ENCODE measurements at places on chromosomes 4 and X.

GRCh38 chrX:106302304-106302703 lies 134.2 kb downstream of the PWWP3B start:
- no peak for DNase-seq

DNA sequence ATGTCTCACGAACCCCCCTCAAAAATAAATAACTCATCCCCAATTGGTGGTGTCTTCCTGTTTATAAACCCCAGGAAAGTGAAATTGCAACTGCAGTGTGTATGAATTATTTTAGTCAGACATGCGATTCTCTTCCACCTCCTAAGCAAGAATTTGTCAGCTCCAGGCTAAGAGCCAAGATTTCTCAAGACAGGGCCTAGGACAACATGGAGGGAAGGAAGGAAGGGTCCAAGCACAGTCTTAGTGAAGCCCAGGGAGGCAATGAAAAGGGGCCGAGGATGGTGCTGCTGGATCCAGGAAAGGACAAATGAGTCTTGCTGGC lies 20.0 kb downstream of the SH3KBP1 start:
- no peak for DNase-seq

GRCh38 chr4:165325732-165326512 lies 1.5 kb upstream of the MSMO1 start:
- no peak for DNase-seq

GRCh38 chr4:71185037-71185436 lies 153.8 kb upstream of the SLC4A4 start:
- no peak for DNase-seq

GRCh38 chrX:112636288-112636687 lies 43.5 kb downstream of the LHFPL1 start:
- no peak for DNase-seq

DNA sequence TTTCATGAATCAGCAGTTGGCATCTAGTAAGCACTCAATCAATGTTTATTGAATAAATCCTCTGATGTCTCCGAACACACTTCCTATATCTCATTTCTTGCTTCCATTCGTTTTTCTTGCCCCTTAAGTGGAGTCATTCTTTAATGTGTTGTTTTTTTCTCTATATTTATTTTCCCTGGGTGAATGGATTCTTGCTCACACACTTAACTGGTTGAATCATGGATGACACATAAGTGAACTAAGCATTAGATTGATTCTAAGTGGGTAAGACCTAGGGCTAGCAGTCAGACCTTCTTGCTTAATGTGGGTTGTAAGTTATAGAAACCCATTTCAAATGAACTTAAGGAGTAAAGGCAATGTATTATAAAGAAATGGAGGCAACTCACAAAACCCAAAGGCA lies 111.1 kb downstream of the RTL3 start:
- no peak for DNase-seq

DNA sequence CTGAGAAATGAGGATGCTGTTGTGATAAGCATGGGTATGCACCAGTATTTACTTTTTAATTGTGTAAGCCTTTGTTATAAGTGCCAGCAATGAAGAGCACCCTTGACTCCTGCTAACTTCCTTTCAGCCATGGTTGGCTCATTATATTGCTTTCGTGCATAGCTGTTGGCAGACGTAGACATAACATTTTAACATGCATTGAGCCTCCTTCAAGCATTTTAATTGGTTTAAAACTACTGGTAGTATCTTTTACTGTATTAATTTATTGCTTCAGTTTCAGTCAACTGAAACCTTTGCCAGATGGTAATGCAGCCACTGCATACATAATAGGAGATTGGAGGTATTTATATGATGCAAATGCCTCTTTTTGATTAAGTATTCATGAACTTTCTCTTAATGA lies 1285.4 kb downstream of the PCDH18 start:
- no peak for DNase-seq

DNA sequence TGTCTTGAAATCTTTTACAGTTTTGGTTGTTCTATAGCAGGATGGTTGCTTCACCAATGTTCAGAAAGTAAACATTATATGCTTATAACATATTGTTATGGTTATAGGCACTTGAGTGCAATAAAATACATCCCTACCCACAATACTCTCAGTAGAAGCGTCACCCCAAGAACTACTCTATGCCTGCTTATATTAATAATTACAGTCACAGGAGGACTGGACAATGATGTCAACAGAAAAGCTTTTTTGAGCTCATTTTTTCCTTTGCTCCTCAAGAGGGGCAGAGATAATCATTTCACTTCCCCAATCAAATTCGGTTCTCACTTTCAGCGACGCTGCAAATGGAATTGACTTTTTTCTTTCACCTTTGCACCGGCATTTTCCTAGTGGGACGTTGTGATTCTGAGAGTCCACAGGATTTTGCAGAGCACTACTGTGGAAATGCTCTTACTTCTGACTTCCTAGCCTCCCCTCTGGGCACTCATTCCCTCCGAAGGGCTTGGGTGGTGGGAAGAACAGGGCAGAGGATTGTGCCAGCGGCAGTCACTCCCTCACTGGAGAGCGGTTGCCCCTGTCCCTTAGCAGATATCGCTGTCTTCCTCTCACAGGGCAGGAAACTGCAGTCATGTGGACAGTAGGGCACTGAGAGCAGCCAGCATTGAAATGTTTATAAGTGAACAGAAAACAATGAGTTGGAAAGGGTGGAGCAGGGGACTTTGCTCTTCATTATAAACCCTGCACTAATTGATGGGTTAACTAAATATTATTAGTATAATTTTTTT lies 24.9 kb upstream of the SGMS2 start:
- no peak for DNase-seq

GRCh38 chr4:15729910-15730533 lies 27.2 kb downstream of the BST1 start:
- no peak for DNase-seq

DNA sequence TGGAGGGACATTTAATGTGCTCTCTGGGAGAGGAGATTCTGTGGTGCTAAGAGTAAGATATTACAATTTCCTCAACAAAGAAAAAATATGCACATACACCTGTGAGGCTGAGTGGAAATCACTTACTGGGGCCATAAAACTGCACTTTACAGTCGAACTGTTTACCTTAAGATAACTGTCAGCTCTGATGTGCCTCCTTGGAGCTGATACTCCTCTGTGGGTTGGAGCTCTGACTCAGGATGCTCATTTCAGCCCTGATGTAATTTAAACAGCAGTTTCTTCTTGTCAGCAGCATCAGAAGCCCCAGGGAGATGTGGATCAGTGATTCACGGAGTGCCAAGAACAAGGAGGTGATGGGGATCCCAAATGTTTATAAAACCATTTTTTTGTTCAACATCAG lies 241.9 kb upstream of the SFRP2 start:
- no peak for DNase-seq

DNA sequence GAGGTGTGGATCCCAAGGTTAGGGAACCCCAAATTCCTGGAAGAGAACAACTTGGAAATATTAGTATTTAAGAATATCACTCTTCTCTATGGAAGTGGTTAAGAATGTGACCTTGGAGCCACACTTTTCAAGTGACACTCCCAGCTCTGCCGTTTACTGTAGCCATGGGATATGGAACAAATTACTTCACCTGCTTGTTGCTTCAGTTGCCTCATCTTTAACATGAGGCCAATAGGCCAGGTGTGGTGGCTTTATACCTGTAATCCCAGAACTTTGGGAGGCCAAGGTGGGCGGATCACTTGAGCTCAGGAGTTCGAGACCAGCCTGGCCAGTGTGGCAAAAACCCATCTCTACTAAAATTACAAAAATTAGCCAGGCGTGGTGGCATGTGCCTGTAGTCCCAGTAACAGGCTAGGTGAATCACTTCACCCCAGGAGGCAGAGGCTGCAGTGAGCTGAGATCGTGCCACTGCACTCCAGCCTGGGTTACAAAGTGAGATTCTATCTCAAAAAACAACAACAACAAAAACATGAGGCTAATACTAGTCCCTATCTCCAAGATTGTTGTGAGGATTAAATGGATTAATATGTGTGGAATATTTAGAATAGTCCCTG lies 13.0 kb downstream of the IL13RA1 start:
- DNase-seq = no peak

DNA sequence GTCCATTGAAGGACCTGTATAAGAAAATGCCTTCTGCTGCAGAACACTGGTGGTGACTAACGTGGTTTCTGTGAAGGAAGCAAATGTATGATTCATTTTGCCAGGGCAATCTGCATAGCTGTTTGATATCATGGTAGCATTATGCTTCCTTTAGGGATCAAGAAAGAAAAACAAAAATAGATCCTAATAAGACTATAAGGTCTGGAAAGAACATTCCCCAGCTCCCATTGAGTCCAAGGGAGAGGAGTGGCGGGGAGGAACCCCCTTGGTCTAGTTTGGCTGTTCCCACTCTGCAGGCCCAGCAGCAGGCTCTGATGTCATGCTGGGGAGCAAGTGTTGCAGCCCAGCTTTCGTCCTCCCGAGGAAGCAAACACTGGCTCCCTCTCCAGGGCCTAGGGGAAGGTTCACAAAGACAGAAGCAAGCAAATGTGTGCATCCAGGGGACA lies 154.5 kb upstream of the GALNT7 start:
- DNase-seq = no peak

- no peak for DNase-seq
Observed at GRCh38 chrX:98448524-98448923, 1564.8 kb downstream of the RPA4 start.

DNA sequence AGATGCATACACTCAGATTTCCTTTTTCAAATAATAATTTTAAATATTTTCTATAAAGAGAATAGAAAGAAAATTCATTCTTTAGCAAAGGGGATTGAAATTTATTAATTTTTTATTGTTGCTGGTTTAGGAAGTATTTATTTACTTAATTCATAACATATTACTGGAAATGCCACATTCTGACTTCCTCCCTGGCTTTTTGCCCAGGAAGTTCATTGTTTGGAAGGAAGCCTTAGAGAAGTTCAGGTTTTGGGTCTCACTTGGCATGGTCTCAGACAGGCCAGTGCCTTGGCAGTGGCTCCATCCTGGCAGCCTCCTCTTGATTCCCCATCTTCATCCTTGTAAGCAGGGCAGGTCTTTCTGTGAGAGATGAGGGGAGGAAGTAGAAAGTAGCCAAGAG lies 50.5 kb downstream of the IL15 start:
- no peak for DNase-seq

All from activated naive CD8-positive, alpha-beta T cell treated with anti-CD3 and anti-CD28 coated beads, Interleukin-2, amount 50 U/mL, for 16 hours (primary cell).